ENCODE measurements at places on chromosomes 3 and 15.

- DNase-seq, result no peak
Observed at GRCh38 chr3:100754563-100755334, 45.5 kb downstream of the TFG start.

DNA sequence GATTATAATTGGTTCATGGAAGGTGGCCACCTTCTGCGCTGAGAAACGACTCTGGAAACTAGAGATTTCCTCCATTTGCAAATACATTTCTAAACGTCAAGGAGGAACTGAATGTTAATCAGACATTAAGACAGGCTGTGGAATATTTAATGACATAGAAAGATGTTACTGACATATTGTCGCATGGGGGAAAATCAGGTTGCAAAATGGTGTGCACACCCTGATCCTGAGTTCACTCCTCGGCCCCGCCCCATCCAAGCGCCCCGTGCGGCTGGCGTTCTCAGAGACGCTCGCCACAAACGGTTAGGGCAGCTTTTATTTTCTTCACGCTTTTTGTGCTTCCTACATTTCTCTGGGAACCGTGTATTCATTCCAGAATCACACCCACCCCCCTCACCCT lies 10.7 kb downstream of the H1-8 start:
- DNase-seq, result no peak

- no peak for DNase-seq
Observed at GRCh38 chr3:170494766-170495165, 76.1 kb downstream of the CLDN11 start.

DNA sequence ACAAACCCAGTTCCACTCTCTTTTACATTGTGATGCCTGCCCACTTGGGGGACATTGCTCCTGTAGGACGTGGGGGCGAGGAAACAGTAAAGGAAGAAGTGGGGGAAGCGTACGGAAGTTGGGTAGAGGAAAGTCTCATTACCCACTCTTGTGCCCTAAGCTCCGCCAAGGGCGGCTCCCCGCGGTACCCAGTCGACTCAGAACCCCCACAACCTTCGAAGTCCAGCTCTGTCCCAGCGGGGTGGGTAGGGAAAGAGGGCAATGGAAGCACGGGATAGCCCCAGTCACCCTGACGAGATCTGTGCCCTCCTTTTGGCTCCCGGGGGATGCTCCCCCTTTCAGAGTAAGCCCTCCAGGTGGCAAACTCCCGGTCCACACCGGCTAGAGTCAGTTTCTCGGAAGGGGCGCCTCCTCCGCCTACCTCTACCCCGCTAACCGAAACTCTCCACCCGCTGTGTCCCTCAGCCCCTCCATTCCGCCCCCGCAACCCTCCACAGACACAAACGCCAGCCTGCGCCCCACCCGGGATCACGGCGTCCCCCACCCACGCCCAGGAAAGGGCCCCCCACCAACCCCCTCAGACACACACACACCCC lies 527 bp downstream of the CSNK1G1 start:
- DNase-seq, result peak; percentile 24

GRCh38 chr3:2082871-2083480 lies 15.7 kb upstream of the CNTN4 start:
- no peak for DNase-seq

GRCh38 chr3:34675383-34676120 lies 877.1 kb downstream of the PDCD6IP start:
- no peak for DNase-seq

GRCh38 chr3:14780927-14781507 lies 37.7 kb upstream of the FGD5 start:
- DNase-seq, result peak; percentile 22

- no peak for DNase-seq
Observed at GRCh38 chr3:122186372-122186771, 2.9 kb downstream of the CASR start.

DNA sequence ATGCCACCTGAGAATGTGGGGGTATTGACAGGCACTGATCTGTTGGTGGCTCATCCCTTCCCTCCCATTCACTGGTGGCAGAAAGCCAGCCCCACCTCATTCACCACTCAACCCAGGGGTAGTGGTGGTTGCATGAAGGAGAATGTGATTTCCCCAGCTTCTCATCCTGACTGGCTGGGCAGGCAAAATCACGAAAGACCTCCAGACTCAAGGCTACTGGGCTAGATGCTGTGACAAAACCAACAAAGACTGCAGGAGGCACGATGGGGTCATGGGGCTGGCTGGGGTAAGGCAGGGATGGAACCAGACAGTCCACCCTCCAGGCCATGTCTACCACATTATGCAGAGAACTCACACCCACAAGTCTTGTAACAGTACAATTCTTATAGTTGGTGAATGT lies 33.9 kb downstream of the FSTL1 start:
- no peak for DNase-seq

DNA sequence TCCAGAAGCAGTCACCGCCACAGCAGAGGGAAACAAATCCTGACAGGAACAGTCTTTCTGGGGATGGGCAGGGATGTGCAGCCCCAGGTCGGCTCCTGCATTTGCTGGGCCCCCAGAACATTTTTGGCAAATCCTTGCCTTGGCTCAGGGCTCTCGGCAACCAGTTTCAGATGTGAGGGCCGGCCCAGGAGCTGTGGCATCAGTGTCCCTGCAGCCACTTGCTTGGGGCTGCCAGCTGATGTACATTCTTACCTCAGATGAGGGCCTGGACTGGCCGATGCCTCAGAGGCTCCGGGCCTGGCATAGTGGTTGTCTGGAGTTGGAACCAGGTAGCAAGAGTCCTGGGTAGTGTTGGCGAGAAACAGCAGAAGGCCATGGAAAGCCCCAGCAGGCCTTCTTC lies 4.2 kb downstream of the CYB561D2 start:
- DNase-seq, result no peak

GRCh38 chr3:55481744-55482495 lies 5.2 kb downstream of the WNT5A start:
- no peak for DNase-seq

GRCh38 chr3:67688231-67688630 lies 33.8 kb upstream of the SUCLG2 start:
- no peak for DNase-seq

GRCh38 chr3:71463617-71464016 lies 119.9 kb downstream of the FOXP1 start:
- no peak for DNase-seq

DNA sequence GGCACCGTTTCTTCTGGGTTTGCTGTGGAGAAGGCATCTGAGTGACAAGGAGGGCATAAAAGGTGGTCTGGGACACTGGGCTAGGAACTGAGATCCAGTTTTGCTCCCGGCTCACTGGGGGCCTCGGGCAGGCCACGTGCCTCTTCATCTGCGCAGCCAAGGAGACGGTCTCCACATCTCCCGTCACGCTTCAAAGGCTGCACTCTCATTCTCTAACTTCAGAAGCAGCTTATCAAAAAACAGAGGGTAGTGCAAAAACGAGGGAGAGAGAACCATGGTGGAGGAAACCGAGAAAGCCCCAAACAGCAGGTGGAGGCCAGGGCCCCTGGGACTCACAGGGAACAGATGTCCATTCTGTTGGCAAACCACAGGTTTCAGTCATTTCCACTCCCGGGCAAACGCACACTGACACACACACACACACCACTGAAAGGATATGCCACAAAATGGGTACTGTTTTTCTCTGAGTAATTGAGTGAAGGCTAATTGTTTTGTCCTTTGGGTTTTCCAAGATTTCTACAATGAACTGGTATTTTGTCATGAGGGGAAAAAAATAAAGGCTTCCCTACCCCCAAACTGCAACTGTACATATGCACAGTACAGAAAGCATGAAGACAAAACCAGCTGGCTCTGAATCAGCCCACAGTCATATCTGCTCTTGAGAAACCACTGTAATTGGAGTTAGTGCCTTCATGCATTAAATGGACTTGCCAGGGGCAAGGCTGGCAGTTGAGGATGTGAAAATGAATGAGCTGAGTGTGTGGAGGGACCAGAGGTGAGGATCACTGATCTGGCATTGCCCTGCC lies 71.9 kb downstream of the MGLL start:
- DNase-seq, result peak; percentile 9

DNA sequence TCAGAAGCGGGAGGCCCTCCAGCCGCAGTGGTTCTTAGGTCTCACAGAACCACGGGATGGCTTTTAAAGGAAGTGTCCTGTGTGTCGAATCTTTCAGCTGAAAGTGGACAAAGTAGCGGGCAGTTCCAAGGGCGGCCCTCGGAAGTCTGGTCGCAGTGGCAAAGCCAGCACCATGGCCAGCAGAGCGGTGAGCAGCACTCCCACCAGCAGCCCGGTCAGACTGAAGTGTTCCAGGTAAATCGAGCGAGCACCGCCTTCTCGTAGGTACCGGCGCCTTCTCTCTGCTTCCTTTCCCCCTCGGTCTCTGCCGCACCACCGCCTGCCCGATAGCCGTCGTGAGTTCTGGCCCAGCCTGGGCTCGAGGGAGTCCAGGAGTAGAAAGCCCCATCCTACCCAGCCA lies 103.6 kb upstream of the ABHD17C start:
- no peak for DNase-seq

GRCh38 chr3:51024765-51025632 lies 350.3 kb downstream of the DOCK3 start:
- DNase-seq, result peak; percentile 65

DNA sequence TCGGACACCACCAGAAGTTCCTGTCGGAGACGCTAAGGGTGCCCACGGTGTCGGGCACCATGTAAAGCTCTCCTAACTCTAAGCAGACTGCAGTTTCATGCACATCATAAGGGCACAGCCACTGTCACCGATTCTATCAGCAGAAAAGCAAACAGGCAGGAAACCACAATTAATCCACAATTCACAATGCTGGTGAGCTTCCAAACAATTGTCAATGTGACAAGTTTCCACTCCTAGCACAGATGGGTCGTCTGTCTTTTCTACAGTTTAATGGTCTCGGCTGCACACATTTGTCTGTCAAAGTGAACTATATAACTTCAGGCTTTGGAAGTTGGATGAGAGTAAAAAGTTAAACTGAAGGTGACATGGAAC lies 8.8 kb upstream of the OCA2 start:
- no peak for DNase-seq

- DNase-seq, result no peak
Observed at GRCh38 chr3:170076715-170077238, 39.0 kb downstream of the GPR160 start.

DNA sequence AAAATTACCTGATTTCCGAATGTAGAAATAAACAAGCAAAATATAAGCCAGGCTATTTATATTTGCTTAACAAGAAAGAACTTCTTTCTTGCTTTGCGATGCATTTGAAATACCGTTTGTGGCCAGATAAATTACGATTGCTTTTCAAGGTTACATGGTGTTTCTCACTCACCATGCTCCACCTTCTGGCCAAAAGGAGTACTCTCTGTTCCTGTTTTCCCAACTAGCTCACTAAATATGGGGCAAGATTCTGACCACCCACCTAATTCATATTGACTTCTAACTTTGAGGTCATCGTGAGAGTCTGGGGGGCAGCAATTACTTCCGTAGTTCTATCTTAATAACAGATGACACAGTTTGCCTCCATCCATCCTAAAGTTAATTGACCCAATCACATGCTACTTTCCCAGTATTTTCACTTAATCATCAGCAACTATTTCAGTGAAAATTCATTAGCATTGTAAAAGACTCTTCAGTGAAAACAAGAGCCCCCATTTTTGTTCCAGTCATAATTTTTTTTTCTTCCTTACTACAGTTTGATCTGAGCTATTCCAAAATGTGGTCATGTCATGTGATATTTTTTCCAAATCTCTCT lies 25.9 kb downstream of the ACP3 start:
- no peak for DNase-seq

DNA sequence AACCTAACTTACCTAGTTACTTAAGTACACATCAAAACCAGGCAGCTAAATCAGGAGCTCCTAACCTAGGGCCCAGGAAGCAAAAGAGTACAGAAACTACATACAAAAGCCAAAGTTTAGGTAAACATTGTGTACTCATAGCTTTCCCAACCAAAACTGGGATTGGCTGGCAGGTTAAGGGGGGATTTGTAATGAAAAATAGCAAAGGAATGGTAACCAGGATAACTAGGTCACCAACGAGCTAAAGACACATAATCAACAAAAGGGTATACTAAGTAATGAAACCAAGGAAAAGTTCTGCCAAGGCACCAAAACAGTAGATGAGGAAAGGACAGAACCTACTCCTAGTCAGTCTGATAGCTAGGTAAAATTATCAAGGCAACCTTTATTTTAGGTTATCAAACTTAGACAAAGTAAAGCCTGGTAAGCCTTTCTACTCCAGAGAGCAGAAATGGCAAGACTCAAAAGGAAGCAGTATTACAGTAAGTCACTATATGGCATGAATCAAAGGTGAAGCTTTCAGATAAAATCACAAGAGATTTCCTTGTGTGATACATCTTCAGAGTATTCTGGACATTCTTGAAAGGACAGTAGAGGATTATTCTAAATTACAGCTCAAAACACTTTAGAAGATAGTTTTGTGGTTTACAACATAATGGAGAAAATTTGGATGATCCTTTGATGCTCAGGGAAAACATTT lies 10.2 kb downstream of the TRA2B start:
- no peak for DNase-seq

DNA sequence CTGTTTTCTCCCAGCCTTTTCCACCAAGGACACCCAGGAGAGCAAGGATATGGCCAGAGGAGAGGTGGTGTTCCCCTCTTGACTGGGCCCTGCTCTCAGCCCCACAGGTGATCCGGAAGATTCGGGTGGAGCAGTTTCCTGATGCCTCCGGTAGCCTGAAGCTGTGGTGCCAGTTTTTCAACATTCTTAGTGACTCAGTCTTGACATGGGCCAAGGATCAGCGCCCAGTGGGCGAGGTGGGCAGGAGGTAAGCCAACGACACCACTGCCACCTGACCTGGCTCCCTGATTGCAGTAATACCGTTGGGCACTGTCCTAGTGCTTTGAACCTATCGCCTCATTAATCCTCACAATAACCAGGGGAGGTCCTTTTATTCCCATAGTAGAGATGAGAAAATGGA lies 25.3 kb upstream of the SLC28A1 start:
- no peak for DNase-seq

DNA sequence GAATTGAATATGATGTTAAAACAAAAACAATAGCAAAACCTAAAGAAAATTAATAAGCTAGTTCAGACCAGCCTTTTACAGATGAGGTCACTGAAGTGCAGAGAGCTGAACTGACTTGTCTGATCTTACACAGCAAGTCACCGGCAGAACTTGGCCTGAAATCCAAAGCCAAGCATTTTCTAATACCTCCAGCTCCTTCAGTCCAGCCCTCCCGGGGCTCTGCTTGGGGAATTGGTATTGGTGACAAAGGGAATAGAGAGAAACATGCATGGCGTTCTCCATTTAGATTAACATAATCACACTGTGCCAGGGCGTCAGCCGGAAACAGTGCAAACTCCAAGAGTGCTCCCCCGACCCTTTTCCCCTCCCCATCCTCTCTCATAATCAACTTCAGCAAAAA lies 14.1 kb upstream of the ZSCAN2 start:
- DNase-seq, result no peak

DNA sequence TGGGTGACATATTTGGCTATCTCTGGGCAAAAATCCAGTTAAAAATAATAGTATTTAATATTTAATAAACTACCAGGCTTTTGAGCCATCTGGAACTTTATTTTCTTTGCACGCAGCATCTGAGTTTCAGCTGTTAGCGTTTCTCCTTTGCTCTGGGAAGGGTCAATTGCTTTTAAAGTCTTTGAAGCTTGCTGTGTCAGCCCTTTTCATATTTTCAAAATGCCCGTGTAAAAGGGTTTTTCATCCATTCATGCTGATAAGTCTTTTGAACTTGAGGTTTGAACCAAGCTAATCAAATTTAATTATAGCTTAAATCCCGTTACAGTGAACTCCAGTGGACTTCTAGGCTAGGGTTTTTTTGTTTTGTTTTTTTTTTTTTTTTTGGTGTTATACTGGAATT lies 79.1 kb downstream of the SLC25A26 start:
- DNase-seq, result no peak

Measured in stimulated activated CD4-positive, alpha-beta T cell treated with anti-CD3 and anti-CD28 coated beads, Interleukin-1b, Interleukin-23, amount 100 ng/mL, for 48 hours (primary cell).